Activated naive CD8-positive, alpha-beta T cell treated with anti-CD3 and anti-CD28 coated beads, Interleukin-2, amount 10 ng/mL, durations not matched to agents 7 days and 5 days (primary cell): ENCODE measurements at places on chromosomes 12 and 14. TPM values are rescaled to one million over a fixed set of nuclear protein-coding genes. Genes with fewer than 3 reads are reported as not detected.

The NANOG gene
- not detected for total RNA-seq

The CLEC14A gene
- total RNA-seq, result not detected

The GPR132 gene
- 43.5 TPM for total RNA-seq

The CKB gene
- total RNA-seq, result 4.4 TPM

The NOVA1 gene
- total RNA-seq, result 0.40 TPM

The CRADD gene
- 11.3 TPM for total RNA-seq

The STYK1 gene
- total RNA-seq, result 3.1 TPM

The KRT6C gene
- total RNA-seq, result not detected

The TEX52 gene
- total RNA-seq, result not detected

The SPX gene
- total RNA-seq, result 0.23 TPM

The IQSEC3 gene
- 7.3 TPM for total RNA-seq

- DNase-seq, result no peak
Observed at GRCh38 chr14:68228656-68229055, 409.1 kb downstream of the RAD51B start.

GRCh38 chr12:57434517-57435223, at the start of gene INHBC:
TSS of gene INHBC (plus strand) at chr12:57434784. CDS start at chr12:57434887, 103 bp downstream.
- DNase-seq, result no peak

GRCh38 chr12:76899522-76899921, 20.7 kb upstream of the CSRP2 start:
- DNase-seq, result no peak

GRCh38 chr12:93370947-93371346, 6.8 kb upstream of the NUDT4 start:
- no peak for DNase-seq

GRCh38 chr12:20476551-20476950, 108.2 kb downstream of the PDE3A start:
- no peak for DNase-seq

DNA sequence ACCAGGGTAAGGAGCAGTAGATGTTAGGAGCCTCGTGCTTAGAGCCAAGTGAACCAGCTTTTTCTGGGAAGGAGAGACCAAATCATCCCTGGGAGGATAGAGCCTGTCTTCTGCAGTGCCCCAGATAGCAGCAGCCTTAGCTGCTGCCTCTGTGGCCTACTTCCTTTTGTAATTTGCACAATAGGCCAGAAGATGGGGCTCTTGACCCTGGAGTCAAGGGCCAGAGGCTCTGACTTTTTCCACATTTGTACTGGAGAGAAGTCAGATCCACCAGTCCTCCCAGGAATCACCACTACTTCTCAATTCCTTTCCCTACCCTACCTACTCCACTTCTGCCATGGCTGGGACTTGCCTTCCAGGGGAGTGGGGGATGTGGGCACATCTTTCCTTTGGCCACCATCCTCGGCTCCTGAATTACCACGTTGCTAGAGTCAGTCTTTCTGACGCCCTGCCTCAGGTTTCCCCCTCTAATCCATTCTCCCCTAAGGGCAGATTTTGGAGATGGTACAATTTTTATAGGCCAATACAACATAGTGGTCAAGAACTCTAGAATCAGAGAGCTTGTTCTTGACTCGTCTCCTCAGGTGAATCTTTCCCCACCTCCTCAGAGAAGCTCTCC, 3.3 kb upstream of the SLC4A8 start:
- DNase-seq, result peak; percentile 42

DNA sequence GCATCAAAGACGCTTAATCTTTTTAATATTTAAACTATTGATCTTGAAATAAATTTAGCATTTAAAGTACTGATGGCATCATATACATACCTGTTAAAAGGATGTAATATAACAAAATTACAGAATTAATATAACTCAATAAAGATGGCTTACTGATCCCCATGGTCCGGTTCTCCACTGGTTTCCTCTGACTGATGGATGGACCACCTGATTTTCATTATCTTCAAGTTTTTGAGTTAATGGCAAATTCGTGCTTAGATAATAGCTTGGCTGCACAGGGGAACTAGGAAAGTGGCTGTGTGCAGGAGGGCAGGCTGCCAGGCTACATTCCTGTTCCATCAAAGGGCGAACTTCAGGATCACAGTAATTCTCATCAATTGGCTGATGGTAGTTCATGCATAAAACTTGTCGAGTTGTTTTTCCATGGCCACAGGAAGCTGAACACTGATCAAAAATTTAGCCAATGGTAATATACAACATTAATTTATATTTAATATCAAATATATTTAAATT, 123.9 kb downstream of the ADAMTS20 start:
- DNase-seq, result no peak

- no peak for DNase-seq
Observed at GRCh38 chr14:23557521-23557920, 1.4 kb downstream of the THTPA start.

GRCh38 chr12:114711689-114712152, 27.7 kb upstream of the TBX3 start:
- no peak for DNase-seq

DNA sequence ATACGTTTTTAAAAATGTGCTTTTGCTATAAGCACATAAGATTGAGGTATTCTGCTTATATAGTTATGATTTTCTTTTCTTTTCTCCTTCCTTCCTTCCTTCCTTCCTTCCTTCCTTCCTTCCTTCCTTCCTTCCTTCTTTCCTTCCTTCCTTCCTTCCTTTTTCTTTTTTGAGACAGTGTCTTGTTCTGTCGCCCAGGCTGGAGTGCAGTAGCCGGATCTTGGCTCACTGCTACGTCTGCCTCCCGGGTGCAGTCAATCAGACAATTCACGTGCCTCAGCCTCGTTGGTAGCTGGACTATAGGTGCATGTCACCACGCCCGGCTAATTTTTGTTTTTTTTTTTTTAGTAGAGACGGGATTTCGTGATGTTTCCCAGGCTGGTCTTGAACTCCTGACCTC, 5.8 kb downstream of the CFAP54 start:
- no peak for DNase-seq

- no peak for DNase-seq
Observed at GRCh38 chr12:110785240-110785639, 42.5 kb upstream of the PPP1CC start.

GRCh38 chr14:36591482-36591881, 9.1 kb upstream of the NKX2-8 start:
- DNase-seq, result no peak

DNA sequence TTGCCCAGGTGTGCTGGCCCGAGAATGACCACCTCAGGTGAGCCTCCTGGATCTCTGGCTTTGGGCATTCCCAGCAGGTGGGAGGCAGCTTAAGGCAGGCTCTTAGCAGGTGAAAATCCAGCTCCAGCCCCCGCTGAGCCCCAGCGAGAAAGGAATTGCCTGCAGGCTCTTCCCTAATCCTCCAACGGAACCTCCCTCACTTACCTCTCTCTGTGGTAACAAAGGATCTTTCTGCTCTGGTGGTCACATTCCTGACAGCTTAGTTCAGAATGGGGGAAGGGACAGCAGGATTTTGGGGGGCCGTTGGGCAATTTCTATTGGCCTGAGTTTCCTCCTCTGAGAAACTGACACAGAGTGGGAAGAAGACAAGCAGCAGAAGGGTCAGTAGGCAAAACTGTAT, 116.0 kb upstream of the LHX5 start:
- DNase-seq, result no peak

GRCh38 chr14:106200541-106201315, 674.3 kb downstream of the TMEM121 start:
- DNase-seq, result peak; percentile 42

DNA sequence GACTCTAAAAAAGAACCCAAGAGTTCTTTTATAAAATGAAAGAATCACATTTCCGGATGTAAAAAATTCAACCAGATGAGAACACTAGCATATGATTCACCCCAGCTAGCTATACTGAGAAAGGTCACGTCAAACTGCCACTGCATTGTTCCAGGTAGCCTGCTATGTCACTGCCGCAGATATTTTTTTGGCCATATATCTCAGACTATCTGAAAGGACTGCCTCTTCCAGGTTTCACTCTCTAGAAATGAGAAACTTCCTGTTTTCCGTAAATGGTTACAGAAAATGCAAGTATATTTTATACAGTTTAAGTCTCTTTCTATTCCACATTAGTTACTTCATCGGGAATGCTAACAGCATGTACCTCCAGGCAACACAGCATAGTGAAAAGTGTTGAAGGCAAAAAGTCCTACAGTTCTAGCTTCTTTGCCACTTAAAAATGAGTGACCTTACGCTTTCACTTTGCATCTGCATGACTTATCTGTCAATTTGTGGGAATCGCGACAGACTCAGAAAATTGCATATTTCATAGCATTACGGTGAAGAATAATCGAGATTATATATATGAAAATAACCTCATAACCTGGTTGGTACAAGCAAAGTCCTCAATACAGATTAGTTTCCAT, 105.2 kb downstream of the MED13L start:
- DNase-seq, result no peak

DNA sequence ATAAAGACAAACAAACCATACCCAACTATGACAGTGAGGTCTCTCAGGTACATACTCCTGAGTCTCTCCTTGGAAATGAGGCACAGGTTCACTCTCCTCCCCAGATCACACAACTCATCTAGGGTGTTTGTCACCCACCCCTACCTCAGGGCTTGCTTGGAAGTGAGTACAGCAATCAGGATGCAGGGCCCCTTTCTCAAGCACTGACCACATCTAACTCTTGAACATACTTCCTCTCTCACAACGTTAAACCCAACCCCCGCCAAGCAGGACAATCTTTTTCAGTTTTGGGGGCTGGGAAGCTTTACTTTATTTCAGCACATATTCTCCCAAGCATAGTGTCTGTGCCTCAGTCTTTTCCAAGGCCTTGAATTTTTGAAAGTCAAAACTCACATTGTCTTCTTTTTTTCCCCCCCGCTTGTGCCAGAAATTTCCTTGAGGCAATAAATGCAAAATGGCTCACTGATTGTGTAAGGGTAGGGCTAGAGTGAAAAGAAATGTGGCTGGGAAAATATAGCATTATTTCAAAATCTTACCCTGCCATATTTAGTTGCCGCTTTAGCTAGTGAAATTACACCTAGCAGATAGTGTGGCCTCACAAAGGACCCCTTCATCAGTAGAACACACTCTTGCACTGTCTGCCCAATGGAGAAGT, 2.4 kb upstream of the GPR65 start:
- no peak for DNase-seq
